HFFc6 (cell line): ENCODE measurements at places on chromosomes 2 and 18.

DNA sequence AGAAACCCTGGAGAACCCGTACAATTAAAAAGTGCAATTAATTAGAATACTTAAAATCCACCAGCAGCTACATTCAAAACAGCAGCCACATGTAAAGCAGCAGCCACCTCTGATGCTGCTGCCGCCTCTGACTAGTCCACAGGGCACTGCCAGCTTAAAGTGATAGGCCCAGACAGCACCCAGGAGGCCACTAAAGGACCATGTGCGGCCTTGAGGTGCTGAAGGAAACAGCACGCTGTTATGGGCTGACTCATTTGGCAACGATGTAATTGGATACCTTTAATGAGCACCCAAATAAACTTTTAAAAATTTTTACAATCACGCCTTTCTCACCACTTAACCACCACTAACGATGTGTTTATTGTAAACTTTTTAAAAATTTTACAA is 209.3 kb upstream of the NCKAP5 start:
- DNase-seq: peak; percentile 51

DNA sequence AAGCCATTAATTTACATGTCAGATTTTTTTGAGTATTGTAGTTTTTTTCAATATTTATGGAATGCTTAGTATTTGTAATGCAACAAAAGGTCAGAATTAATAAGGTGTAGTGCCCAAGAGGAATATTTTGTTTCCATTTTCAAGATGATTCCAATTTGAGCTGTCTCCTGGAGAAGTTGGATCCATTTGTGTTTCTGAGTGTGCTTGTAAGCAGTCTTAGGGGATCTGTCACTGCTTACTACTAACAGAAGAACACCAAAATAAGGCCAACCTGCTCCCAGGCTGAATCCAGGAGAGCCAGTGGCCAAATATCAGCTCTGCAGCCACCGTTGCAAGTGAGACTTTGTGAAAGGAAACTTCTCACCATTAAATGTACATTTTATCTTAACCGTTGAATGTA is 129.9 kb downstream of the AGAP1 start:
- DNase-seq: no peak

GRCh38 chr18:79523736-79524180 is 128.0 kb downstream of the NFATC1 start:
- no peak for DNase-seq

GRCh38 chr2:136259551-136259950 is 141.6 kb upstream of the CXCR4 start:
- no peak for DNase-seq

- no peak for DNase-seq
Observed at GRCh38 chr2:113937501-113937900, 47.6 kb downstream of the ACTR3 start.

DNA sequence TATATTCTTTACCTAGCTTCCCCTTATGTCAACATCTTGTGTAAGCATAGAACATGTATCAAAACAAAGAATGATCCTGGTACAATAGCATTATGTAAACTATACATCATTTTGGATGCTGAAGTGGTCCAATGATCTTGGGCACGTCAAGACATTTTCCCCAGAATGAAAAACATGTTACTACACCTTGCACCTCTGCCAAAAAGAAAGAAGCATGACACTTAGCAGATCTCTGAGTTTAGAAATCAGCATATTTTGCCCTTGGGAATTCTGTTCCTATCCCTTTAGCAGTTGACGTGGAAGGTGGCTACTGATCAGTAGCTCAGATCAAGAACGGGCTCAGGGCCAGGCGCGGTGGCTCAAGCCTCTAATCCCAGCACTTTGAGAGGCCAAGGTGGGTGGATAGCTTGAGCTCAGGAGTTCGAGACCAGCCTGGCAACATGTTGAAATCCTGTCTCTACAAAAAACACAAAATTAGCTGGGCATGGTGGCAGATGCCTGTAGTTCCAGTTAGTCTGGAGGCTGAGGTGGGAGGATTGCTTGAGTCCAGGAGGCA is 1.7 kb upstream of the LCLAT1 start:
- DNase-seq: no peak

GRCh38 chr2:101197215-101197745 is 46.1 kb upstream of the TBC1D8 start:
- DNase-seq: no peak
